ENCODE measurements at places on chromosomes 12 and 14. TPM values are rescaled to one million over a fixed set of nuclear protein-coding genes. Genes with fewer than 3 reads are reported as not detected.

Gene RPS6KA5
- total RNA-seq = 10.5 TPM

Gene ZNF891
- total RNA-seq = 3.3 TPM

Gene WSCD2
- total RNA-seq = not detected

Gene CMKLR1
- total RNA-seq = 18.2 TPM

Gene GZMB
- total RNA-seq = not detected

Gene LPAR5
- total RNA-seq = 26.7 TPM

Gene PLEKHD1
- not detected for total RNA-seq

Gene IL22
- not detected for total RNA-seq

Gene ANHX
- total RNA-seq = not detected

Gene SLC5A8
- 0.28 TPM for total RNA-seq

Gene PLEKHH1
- total RNA-seq = 68.5 TPM

Gene SERPINA10
- total RNA-seq = not detected

Gene STRAP
- 38.2 TPM for total RNA-seq

Gene RASSF9
- 1.2 TPM for total RNA-seq

Gene LRRC43
- not detected for total RNA-seq

Gene PRB3
- not detected for total RNA-seq

Gene GALNT9
- total RNA-seq = not detected

Gene DEGS2
- total RNA-seq = 13.2 TPM

Gene CEBPE
- total RNA-seq = not detected

Gene CLEC4C
- total RNA-seq = not detected

Gene NKX2-1
- total RNA-seq = not detected

Gene AKAP3
- total RNA-seq = 0.67 TPM

Gene PLCZ1
- not detected for total RNA-seq

Gene OR6S1
- total RNA-seq = not detected

Data from Peyer's patch (tissue), 4 donors.